ENCODE measurements at places on chromosomes 6 and 20.
A peak's percentile ranks its signal among the peaks of the same experiment; 100 is the strongest.

GRCh38 chr20:48604936-48605335, 222.9 kb downstream of the PREX1 start:
- DNase-seq = no peak

- peak; percentile 30 for DNase-seq
Measured at GRCh38 chr6:88867841-88868731, 95.3 kb downstream of the RNGTT start.

- DNase-seq = no peak
Measured at GRCh38 chr6:123074616-123075015, 78.6 kb downstream of the CLVS2 start.

DNA sequence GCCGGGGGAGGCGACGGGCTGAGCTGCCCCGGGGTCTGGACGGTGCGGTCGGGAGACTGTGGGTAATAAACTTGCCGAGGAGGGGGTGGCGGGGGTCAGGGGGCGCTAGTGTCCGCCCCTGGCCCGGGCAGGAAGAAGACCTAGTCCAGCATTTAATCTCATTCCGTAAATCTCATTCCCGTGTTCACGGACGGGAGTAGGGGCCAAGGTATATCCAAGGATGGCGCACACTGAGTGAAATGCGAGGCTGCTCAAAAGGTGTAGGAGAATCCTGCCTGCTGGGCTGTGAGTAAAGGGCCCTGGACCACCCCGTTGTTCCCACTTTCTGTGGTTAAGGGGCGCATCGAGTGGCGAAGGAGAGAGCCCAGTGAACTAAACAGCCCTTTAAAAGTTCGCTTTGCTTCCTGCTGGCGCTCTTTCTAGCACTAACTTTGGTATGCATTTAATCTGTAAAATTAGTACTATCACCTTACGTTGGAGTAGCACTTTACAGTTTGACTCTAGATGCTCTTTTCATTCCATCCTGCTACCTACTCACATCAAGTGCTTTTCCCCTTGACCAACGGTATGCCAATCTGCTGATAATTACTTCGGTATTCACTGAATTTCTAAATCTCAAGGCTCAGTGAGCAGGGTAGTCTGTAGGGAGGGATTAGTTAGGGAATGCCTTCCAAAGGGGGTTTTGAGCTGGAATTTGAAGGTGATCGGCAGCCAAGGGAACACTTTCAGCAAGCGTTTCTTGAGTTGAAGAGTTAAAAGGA, 730 bp downstream of the PARD6B start:
- no peak for DNase-seq

DNA sequence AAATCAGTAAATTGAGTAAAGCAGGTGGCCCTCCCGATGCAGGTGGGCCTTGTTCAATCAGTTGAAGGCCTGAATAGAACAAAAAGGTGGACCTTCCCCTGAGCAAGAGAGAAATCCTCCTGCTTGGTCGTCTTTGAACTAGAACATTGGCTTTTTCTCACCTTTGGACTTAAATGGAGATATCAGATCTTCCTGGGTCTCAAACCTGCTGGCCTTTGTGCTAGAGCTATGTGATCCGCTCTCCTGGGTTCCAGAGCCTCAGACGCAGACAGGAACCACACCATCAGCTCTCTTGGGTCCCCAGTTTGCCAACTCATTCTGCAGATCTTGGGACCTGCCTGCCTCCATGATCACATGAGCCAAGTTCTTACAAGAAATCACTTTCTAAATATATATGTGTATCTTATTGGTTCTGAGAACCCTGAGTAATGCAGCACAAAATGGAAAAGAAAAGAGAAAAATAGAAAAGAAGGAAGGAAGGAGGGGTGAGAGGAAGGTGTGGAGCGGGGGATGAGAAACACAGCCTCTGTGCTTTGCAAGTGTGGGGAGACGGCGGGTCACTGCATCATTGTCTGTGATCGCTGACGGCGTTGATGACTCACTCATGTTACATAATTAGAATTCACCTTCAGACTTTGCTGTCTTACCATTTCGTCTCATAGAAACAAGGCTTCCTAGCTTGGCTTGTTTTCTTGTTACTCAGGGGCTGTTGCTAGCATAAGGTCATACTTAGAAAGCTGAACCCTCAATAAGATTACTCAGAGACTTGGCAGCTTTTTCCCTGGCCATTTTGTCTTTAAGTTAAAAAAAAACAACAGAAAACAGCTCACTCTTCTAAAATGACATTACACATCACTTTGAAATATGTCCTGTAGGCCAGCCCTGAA, 85.7 kb upstream of the NEDD9 start:
- peak; percentile 94 for DNase-seq

DNA sequence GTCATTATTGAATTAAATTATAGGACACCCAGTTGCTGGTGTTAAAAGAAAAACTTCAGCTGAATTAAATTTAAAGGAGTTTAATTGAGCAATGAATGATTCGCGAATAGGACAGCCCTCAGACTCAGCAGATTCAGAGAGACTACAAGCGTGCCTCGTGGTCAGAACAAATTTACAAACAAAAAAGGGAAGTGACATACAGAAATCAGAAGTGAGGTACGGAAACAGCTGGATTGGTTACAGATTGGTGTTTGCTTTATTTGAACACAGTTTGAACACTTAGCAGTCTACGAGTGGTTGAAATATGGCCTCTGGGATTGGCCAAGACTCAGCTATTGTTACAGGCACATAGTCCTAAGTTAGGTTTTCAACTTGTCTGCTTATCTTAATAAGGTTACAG, 25.8 kb upstream of the TNFRSF21 start:
- DNase-seq = no peak

DNA sequence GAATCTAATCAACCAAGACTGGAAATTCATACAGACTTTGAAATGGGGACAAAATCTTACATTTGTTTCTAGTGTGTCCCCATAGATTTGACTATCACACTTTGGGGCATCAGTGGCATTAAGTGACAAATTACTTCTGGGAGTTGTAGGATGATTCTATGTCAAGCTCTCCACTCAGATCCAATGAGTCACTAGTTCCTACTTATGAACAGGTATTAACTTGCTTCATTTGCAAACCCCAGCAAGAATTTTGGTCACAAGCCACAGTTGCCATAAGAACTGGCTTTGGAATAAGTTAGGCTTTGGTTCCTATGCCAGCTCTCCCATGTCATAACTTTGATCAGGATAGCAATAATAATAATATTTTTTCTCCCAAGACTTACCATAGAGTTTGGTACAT, 77.6 kb upstream of the PTPRK start:
- no peak for DNase-seq

Measured in A172 (cell line).